ENCODE measurements at places on chromosomes 11 and 22. TPM values are rescaled to one million over a fixed set of nuclear protein-coding genes. Genes with fewer than 3 reads are reported as not detected.

MPZL3 gene
- 0.59 TPM for total RNA-seq

KRTAP5-10 gene
- total RNA-seq, result not detected

TAF1D gene
- total RNA-seq, result 85.8 TPM

CSF2RB gene
- total RNA-seq, result 0.52 TPM

TAF10 gene
- total RNA-seq, result 58.8 TPM

DRD4 gene
- 0.07 TPM for total RNA-seq

APOL1 gene
- total RNA-seq, result 68.4 TPM

TMEM191C gene
- total RNA-seq, result 1.1 TPM

OR52I2 gene
- not detected for total RNA-seq

LIF gene
- total RNA-seq, result 46.1 TPM

OR52I1 gene
- not detected for total RNA-seq

CHRNA10 gene
- 1.1 TPM for total RNA-seq

TRIM6 gene
- 5.1 TPM for total RNA-seq

PRG3 gene
- not detected for total RNA-seq

CBX7 gene
- total RNA-seq, result 8.2 TPM

Measured in smooth muscle cell of the pulmonary artery (primary cell).